ENCODE measurements at places on chromosomes 7 and 10.

GRCh38 chr7:29588900-29589696 is 25.5 kb downstream of the PRR15 start:
- DNase-seq = peak; percentile 8

DNA sequence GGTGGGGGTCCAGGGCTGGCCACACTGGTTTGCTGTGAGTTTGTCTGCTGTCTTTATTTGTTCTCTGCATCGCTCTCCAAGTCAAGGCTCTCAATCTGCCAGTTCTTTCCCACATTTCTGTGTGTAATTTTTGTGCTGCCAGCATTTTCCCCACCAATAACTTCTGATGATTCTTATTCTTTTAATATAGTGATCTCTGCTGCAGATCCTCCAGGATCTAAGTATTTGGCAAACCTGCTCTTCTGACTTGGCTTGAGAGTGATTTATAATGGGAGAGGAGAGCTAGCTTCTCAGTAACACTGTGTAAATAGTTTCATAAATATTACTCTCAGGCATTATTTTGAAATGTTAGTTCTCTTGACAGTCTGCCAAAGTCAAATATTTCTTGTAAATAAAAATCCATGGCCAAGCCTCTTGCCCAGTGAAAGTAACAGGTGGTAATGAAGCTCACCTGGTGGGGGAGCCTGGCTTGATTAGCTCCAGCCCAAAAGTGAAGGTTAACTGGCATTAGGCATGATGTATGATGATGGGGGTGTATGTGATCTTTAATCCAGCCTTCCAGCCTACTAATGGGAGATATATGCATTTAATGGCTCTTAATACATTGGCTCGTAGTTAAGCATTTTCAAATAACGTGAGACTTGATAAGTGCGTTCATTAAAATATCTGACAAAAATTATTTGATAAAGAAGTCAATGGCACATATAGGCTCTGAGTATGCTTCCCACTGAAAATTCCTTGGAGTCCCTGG is 1055.9 kb downstream of the KCNMA1 start:
- no peak for DNase-seq

- peak; percentile 18 for DNase-seq
Observed at GRCh38 chr10:95295031-95295755, 4.4 kb upstream of the PDLIM1 start.

DNA sequence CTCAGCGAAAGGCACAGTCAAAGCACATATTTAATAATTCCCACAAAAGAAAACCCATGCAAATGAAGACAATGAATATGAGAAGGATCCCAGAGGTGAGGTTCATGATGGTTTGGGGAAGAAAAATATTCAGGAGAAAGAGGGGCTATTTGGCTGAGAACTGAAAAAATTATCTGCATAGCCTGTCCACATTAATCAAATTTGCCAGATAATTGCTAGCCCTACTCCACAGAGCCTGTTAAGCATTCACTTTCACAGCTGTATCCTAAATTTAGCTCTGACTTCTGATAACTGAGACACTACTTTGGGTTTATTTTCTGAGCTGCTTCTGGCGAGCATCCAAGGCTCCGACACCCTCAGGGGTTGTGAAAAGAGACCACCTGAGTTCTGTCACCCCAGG is 176.2 kb downstream of the HERPUD2 start:
- no peak for DNase-seq

DNA sequence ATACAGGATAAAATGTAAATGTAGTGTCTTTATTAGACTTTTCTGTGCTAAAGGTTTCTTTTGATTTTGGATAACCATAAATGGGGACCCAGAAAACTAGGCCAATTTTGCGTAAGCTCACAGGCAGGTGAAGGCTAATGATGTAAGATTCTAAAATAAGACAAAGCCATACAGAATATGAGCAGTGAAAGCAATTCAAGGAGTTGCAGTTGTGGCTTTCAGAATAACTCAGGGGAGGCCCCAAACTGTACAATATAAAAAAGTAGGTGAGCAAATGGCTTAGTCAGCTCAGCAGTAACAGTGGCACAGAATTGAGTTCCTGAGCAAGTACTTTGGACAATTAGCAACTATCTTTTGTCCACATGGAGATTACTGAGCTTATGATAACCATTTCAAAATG is 81.7 kb upstream of the NRP1 start:
- DNase-seq = no peak

GRCh38 chr7:45216181-45216580 is 58.6 kb downstream of the RAMP3 start:
- no peak for DNase-seq

GRCh38 chr7:132571970-132572369 is 4.3 kb downstream of the PLXNA4 start:
- DNase-seq = no peak

DNA sequence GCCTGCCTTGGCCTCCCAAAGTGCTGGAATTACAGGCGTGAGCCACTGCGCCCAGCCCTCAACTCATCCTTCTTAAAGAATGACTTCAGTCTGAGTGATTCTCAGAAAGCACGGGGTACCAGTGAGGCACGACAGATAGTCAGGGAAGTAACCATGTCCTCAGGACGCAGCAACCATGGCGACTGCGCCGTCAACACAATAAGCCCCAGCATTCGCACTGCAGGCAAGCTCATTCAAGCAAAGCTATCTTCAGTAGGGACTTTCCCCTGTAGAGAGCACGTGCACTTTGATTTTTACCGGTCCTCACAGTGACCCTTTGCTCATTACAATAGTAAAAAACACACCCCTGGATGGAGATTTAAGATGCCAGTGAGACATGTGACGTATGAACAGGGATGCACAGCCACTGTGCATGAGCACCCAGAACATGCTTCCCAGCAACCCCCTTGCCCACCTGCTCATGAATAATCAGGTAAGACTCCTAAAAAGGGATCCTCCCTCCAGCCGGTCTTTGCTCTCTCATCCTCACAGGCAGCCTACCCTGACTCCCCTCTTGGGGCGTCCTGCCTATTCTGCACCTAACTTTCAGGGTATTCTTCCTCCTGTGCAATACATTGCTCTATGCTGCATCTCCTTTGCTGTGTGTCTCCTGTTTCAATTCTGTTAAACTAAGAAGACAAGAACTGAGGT is 9.1 kb downstream of the WDR86 start:
- no peak for DNase-seq

GRCh38 chr10:110858297-110858934 is 13.3 kb upstream of the PDCD4 start:
- no peak for DNase-seq

DNA sequence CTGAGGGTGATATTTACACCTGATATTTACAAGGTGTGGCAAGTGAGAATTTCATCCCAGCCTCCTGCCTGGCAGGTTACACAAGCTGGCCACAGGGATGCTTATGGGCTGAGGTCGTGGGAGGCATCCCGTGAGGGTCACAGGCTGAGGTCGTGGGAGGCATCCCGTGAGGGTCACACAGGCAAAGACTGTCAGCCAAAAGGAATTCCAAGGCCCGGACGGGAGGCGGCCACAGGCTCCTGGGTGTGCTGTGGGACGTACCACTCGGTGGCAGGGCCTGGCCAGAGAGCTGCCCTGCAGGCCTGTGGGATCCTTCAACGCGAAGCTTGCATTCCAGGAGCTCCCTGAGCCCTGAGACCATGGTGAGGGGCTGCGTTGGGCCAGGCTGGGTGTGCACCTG is 460.6 kb downstream of the DNAJB6 start:
- no peak for DNase-seq

- DNase-seq = no peak
Observed at GRCh38 chr10:78696791-78697395, 371.9 kb upstream of the ZMIZ1 start.

GRCh38 chr10:131682271-131682962 is 218.4 kb upstream of the PPP2R2D start:
- DNase-seq = no peak

DNA sequence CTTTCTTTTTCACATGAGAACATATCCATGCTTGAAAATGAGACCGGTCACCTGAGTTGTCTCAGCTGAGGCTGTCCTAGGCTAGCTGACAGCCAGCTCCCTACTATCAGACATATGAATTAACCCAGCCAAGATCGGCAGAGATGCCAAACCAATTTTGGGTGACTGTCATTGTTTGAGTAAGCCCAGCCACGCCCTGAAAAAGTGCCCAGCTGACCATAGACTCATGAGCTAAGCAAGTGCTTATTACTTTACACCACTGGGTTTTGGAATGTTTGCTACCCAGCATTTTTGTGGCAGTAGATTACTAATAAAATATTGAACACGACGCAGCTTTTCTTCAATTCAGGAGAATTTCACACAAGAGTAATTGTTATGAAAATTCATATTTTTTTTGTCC is 265.2 kb upstream of the LYZL1 start:
- DNase-seq = no peak

DNA sequence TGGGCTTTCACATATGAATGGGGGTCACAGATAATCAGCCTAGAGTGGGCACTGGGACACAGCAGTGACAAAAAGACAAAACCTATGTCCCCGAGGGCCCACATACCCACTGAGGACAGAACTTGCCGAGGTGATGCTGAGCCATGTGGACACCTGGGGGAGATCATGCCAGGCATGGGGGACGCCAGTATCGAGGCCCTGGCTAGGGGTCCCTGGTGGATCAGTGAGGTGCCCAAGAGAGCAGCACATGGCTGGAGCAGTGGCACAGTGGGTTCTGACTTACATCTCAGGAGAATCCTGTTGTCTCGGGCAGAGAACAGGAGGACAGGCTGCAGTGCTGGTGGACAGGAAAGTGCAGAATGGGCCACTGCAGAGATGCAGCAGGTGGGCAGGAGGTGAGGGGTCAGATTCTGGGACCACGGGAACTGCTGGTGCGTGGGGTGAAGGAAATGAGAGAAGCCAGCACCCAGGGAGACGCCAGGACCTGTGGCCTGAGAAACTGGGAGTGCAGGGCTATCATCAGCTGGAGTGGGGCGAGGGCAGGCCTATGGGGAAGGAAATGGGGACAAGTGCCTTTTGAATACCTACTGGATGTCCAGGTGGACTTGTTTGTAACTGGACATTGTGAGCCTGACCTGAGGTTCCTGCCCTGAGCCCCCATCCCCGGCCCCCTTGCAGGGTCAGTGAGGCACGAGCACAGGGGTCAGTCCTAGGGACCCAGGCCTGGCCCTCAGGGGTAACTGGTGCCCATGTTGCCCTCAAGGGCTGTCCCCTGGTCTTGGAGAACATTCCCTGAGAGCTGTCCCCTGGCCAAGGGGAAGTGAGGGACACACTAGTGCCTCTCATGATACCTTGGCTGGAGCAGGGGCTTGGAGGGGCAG is 91.2 kb upstream of the RET start:
- DNase-seq = no peak

GRCh38 chr10:17175551-17175950 is 25.9 kb downstream of the TRDMT1 start:
- DNase-seq = no peak

- DNase-seq = no peak
Observed at GRCh38 chr7:39085590-39086049, 107.9 kb downstream of the POU6F2 start.

DNA sequence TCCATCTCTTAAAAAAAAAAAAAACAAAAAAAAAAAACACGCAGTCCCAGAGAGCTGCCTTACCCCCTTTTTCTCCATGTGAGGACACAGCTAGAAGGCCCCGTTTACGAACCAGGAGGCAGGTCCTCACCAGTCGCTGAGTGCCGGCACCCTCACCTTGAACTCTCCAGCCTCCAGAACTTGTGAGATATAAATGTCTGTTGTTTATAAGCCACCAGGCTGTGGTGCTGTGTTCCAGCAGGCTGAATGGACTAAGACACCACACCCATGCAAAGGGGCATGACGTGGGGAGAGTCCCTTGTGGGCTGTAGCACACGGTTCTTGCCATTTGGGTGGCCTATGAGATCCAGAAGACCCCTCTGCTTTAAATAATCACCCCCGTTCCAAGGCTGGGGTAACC is 17.2 kb downstream of the ECHDC3 start:
- DNase-seq = no peak

DNA sequence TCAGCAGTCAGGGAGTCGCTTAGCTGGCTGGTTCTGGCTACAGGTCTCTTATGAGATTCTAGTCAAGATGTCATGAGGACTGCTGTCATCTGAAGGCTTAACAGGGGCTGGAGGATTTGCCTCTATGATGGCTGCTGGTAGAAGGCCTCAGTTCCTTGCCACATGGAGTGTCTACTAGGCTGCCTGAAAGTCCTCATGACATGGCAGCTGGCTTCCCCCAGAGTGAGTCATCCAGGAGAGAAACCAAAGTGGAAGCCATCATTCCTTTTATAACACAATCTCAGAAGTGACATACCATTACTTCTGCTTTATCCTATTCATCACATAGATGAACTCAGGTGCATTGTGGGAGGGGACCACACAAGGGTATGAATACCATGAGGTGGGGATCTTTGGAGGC is 75.1 kb downstream of the EXOC6 start:
- no peak for DNase-seq

- DNase-seq = no peak
Observed at GRCh38 chr7:155461631-155462030, 3.7 kb downstream of the EN2 start.

DNA sequence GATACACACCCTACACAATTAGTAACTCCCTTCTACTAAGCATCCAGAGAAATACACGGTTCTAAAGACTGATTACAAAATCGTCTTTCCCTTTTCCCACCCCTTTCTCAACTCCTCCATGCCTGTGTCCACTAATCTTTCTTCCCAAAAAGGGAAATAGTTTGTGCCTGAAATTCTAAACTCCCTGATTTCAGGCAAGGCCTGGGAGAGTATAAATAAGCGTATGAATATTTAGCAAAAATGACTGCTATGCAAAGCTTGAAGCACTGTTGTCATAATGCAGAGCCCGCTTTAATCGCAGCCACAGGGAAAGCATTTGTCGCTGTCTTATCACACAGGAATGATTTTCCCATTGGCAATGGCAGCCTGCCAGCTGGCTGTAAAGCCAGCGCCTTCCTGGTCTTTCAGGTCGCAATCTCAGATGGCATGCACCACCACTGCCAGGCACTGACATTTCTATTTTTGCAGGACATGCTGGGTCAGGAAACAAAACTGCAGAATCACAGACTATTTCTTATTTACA is 142.9 kb upstream of the PCGF5 start:
- DNase-seq = no peak

Measured in stimulated activated CD4-positive, alpha-beta T cell treated with anti-CD3 and anti-CD28 coated beads, Interleukin-4, amount 100 ng/mL, for 24 hours (primary cell).